SK-MEL-5 (cell line): ENCODE measurements at places on chromosomes 6 and 20.
A peak's percentile ranks its signal among the peaks of the same experiment; 100 is the strongest.

DNA sequence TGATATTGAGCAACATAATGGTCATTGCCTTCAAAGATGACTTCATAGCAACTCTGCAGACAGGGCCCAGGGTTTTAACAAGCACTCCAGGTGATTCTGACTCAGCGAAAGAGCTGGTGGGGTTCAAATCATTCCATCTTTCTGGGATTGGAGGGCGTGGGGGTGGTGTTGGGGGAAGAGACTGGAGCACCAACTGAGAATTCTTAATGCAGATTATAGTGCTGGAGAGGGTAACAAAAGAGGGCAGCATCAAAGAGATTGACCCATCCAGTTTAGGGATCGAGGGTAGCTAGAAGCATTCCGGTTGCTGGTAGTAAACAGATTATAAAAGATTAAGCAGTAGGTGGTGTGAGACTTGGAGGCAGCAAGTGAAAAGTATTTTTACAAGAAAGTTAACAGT lies 15.9 kb downstream of the PFDN4 start:
- no peak for DNase-seq

DNA sequence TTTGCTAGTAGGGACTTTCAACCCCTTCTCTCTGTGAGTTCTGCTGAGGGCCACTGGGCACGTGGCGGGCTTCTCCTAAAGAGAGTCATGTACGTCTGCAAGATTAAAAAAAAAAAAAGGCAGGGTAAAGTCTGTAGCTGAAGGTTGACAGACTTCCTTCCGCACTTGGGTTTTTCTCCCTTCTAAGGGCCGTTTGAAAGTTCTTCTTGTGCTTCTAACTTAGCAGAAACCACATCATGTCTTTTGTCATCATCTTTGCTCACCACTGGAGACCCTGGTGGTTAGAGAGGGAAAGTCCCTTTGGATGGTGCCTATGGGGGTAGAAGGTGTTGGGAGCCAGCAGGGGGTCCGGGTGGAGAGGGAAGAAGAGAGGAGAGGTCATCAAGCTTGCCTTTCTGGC lies 31.4 kb downstream of the PRDM1 start:
- no peak for DNase-seq

- peak; percentile 43 for DNase-seq
Measured at GRCh38 chr20:43752561-43753301, 25.9 kb upstream of the GTSF1L start.

DNA sequence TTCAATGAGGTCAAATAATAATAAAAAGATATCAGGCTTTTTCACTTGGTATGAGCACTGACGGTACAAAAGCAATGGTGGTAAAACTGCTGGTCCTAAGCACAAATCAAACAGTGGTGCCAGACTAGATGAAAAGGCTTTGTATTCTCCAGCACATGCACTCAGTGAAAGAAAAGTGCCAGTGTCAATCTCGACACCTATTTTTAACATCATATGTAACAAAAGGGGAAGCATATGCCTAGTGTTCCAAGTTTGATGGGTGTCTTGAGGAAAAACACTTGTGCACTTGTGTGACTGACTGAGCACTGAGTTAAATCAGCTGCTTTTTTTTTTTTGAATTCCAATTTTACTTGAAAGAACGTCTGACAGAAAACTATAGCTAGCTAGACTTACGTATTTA lies 27.3 kb downstream of the MED23 start:
- DNase-seq, result peak; percentile 7
